ENCODE measurements at places on chromosomes 5 and 9.

GRCh38 chr5:64807520-64807919 is 38.8 kb downstream of the CWC27 start:
- DNase-seq = no peak

GRCh38 chr9:132409828-132410528 is at the start of gene CFAP77:
Gene CFAP77 (plus strand): TSS chr9:132410211. CDS start chr9:132410272, 61 bp downstream.
- DNase-seq = peak; percentile 58

DNA sequence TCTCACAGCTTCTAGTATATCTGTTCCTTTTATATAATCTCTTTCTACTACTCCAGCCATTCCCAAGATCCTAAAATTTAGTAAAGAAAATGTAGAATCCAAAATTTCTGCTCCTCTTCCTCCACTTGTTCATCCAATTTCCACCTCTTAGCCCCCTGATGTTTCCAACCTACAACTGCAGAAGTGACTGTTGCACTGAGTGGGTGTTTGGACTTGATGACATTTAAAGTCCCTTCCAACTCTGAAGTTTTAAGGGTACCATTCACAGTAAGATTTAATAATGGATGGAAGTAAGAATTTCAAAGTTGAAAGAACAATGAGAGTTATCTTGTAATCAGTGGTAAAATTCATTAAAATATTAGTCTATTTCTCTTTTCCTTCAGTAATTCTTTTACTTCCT is 5.5 kb downstream of the DIAPH1 start:
- no peak for DNase-seq

GRCh38 chr5:72368271-72368670 is 48.1 kb downstream of the PTCD2 start:
- no peak for DNase-seq

DNA sequence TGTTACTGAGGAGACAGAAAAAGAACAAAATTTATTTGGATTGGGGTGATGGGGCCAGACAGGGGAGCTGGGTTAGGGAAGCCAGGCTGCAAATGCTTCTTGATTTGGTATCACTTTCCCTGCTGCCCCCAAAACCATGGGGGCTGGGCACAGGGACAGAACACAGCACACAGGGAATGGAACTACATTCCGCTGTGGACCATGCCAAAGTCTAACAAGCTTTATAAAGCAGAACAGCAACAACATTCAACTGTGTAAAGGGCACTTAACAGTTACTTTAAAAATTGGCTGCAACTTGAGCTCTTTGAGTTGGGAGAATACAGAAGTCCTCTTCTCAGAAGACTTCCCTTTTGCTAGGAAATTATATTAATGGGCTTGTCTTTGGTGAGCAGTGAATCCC is 23.8 kb downstream of the C5orf58 start:
- no peak for DNase-seq

- no peak for DNase-seq
These were observed 355.7 kb upstream of the ADAMTSL1 start for GRCh38 chr9:18118268-18118667.
